GM20000 (cell line): ENCODE measurements at places on chromosomes 6 and 20.
A peak's percentile ranks its signal among the peaks of the same experiment; 100 is the strongest.

- no peak for DNase-seq
Measured at GRCh38 chr6:118645395-118645794, 6.0 kb downstream of the CEP85L start.

- DNase-seq: no peak
Measured at GRCh38 chr6:82970839-82971238, 94.8 kb downstream of the UBE3D start.

DNA sequence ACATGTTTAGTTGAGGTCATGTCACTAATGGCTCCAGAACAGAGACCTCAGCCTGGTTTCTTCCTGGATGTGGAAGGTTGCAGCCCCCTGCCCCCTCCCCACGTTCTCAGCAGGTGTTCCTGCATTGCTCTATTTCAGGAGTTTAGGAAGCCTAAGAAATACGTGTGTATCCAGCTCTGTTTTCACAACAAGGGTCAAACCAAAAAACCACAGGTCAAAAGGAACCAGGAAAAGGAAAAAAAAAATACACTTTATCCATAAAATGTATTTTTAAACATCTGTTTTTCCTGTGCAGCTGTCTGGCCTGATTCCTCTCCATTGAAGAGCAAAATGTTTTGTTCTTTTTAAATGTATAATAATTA is 107.9 kb upstream of the PLEKHG1 start:
- no peak for DNase-seq

DNA sequence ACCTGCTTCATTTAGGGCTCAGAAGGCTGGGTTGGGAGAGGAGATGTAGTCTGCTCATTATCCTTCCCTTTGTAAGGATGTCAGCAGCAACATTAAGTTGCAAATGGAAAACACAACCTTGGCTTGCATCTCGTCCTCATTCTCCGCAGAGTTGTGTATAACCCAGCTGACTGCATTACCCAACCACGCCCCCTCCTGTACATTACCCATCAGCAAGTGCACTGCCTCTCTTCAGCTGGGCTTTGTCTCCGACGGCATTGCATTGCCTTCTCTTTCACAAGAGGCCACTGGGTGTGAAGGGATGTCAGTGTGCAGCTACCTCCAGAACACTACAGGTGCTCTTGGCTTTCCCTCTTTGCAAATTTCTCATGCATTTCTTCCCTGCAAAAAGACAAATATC is 128.7 kb upstream of the TSHZ2 start:
- DNase-seq: no peak

- DNase-seq: no peak
Measured at GRCh38 chr6:20483887-20484497, 50.3 kb upstream of the CDKAL1 start.

- no peak for DNase-seq
Measured at GRCh38 chr20:3727401-3728021, 5.0 kb upstream of the HSPA12B start.

DNA sequence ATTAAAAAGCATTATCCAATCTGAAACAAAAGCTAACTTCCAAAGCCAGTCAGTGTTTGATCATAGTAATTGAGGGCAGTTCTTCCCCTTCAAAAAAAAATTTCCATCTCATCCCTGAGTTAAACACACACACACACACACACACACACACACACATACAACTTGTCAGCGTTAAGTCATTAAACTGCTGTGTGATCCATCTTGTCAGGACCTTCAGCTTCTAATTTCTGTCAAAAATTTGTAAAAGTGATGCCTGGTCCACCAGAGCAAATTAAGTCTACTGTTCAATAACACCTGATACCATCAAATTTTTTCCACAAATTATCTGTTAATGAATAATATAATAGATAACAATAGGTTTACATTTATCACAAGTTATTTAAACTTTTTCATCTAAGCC is 198.7 kb downstream of the GPX5 start:
- DNase-seq: no peak

- no peak for DNase-seq
Measured at GRCh38 chr6:107533415-107534059, 43.6 kb downstream of the SOBP start.

- no peak for DNase-seq
Measured at GRCh38 chr20:38620441-38620840, 18.8 kb downstream of the ARHGAP40 start.

DNA sequence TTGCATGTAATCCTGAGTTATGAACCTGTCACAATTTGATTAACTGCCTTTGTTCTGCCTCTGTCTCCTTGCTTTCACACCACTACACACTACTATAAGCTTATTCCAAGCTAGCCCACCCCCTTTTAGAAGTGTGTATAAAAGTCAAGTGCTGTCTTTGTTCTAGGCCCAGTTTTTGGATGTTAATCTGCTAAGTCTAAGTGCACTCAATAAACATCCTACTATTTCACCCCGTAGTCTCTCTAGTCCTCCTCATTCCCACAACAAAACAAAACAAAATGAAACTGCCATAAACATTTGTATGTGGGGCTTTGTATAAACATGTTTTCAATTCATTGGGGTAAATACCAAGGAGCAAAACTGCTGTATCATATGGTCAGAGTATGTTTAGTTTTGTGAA is 16.1 kb upstream of the SPACA1 start:
- no peak for DNase-seq

DNA sequence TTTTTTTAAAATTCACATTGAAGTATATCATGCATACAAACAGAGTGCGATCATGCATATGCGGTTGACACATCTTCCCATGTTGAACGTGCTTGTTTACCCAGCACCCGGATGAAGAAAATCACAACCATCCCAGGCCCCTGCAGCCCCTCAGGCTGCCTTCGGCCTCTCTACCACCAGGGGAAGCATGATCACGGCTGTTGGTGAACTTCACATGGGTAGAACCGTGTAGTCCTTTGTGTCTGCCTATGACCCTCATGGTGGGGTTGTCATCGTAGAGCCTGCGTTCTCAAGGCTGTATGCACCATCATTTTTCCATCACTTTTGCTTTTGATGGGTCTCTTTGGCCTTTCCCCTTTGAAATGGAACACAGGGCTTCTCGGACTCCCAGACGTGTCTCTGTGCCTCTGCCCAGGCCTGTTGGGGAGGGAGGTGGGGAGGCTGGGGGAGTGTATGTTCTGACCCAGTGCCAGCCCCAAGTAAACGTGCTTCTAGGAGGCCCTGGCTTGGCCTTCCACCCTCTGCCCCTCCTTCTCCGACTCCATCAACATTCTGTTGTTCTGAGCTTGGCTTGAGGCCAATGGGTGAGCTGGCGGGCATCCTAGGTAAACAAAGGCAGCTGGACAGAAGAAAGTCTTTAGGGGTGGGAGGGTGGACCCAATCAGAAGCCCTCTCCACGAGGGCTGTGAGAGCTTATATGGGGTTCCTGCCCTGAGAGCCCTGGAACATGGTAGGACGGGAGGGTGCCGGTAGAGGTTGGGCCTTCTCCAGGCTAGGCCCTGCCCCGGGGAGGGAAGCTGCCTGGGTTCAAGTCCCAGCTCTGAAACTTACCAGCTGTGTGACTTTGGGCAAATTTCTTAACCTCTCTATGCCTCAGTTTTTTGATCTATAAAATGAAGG is 39.7 kb downstream of the TGM2 start:
- no peak for DNase-seq

- DNase-seq: peak; percentile 62
Measured at GRCh38 chr20:32483351-32484224, 101.5 kb downstream of the NOL4L start.

DNA sequence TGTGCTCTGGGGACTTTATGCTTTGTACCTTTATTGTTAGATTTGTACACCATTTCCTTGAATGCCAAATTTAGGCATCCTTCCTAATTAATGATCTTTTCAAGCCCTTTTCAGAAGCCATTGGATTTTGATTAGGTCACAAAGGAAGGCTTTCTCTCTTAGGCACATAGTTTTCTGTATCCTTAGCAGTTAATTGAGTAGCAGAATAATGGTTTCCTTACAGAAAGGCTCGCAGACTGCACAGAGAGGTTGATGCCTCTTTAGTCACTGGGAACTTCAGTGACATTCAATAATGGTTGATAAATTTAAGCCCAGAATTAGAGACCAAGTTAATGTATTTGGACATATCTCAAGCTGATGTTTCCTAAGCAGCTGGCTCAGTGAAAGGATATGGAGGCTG is 139.1 kb upstream of the VGLL2 start:
- DNase-seq: no peak
